Activated naive CD4-positive, alpha-beta T cell treated with anti-CD3 and anti-CD28 coated beads, Interleukin-2, amount 50 U/mL, for 72 hours (primary cell): ENCODE measurements at places on chromosomes 2 and 18. TPM values are rescaled to one million over a fixed set of nuclear protein-coding genes. Genes with fewer than 3 reads are reported as not detected.

GRCh38 chr2:237289139-237289538 is 124.8 kb downstream of the COL6A3 start:
- no peak for DNase-seq

DNA sequence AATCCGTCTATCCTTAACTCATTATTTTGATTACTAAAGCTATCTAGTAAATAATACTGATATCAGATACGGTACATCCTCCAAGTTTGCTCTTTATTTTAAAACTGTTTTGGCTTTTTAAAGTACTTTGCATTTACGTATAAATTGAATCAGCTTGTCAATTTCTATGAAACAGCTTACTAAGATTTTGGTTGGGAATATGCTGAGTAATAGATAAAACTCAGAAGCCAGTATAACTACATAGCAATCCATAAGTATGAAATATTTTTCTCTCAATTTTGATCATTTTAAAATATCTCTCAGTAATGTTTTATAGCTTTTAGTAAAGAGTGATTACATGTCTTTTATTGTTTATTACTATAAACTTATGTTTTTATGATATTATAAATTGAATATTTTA is 116.2 kb upstream of the SOX11 start:
- no peak for DNase-seq

DNA sequence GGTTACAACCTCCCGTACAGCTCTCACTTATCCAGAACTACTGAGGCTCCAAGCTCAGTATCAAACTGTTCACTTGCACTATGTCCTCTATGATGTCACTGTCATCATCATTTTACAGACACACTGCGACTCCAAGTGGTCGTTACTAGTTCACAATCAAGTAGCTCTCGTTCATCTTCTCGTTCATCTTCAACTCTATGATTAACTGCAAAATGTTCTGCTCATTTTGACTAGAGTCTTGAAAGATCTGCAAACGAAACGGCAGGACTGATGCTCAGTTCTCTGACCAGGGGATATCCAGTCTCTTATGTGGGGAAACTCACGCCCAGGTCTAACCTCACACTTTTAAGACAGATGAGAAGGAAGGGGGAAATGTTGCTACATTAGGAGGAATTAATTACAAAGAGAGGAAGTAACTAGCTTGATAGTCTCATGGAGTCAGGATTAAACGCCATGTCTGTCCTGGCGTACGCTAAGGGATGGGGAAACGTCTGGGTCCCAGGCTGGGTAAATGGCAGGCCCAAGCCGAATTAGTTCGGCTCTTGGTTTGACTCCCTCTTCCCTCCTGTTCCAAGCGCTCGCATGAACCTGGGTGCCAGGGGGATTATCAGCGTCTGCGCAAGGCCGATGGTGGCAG is 794 bp upstream of the CHCHD5 start:
- DNase-seq, result no peak

- DNase-seq, result no peak
Observed at GRCh38 chr2:208252716-208253492, 2.0 kb downstream of the IDH1 start.

DNA sequence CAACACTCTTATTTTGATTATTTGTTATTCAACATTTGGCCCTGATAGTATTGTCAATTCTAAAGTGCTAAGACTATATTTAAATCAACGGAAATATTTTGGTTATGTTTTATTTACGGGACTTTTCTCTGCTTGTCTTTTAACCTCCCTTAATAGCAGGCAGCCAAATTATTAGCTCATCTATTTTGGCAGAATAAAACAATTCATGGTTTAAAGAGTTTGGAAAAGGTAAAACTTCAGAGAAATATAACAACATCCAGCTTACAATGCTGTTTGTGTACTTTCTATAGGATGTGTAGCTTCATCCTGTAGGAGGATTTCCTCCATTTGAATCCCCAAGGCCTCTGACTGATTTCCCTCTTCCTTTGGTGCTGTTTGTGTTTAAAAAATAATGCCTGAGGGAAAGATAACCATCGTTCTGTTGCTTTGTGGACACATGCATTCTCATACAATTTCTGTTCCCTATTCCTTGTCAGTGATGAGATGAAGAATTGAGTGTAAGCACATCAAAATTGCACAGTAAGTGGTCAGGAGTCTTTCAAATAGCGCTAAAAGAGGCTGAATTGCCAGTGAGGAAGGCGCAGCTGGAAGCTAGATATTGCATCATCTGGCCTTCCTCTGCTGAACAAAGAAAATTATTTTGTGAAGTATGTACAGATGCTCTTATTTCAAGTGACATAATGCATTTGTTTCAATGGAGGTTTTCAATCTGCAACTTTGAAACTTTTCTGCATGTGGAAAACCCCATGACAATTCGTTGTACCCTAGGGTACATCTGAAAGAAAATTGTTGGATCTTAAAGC is 80.3 kb downstream of the CD28 start:
- DNase-seq, result no peak

- DNase-seq, result no peak
Observed at GRCh38 chr2:38933653-38934052, 44.0 kb downstream of the ARHGEF33 start.

- DNase-seq, result no peak
Observed at GRCh38 chr2:234595829-234596228, 98.9 kb upstream of the ARL4C start.

- DNase-seq, result no peak
Observed at GRCh38 chr2:66240286-66240685, 194.6 kb upstream of the MEIS1 start.

- no peak for DNase-seq
Observed at GRCh38 chr2:176174382-176174823, 14.1 kb upstream of the HOXD1 start.

- DNase-seq, result no peak
Observed at GRCh38 chr2:127434515-127434914, 16.3 kb downstream of the PROC start.

- DNase-seq, result no peak
Observed at GRCh38 chr18:25169701-25170100, 182.3 kb downstream of the ZNF521 start.

GRCh38 chr2:224847381-224847780 is 131.2 kb upstream of the CCDC195 start:
- DNase-seq, result no peak

MTIF2 gene
- total RNA-seq, result 38.8 TPM

FIGN gene
- not detected for total RNA-seq

STPG4 gene
- total RNA-seq, result 0.55 TPM

AGXT gene
- total RNA-seq, result not detected

PSMA8 gene
- 0.45 TPM for total RNA-seq

DSG1 gene
- total RNA-seq, result not detected

UCN gene
- total RNA-seq, result 3.6 TPM
